ENCODE measurements at places on chromosomes 6 and 20.
A peak's percentile ranks its signal among the peaks of the same experiment; 100 is the strongest.

DNA sequence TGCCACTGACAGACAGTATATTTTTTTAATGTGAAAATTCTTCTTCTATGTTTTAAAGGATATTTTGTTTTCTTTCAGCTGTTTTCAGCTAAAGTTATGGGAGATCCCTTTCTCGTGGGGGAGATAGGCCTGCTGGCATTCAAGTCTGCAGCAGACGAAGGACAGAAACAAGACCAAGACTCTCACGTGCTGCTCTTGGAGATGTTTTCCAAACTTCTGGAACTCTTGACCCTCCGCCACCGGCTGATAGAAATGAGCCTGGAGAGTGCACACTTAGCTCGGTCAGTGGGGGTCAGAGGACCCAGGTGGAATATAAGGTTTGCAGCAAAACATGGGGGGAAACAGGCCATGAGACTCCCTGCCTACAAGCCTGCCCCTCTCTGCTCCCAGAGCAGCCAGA lies 120.5 kb downstream of the CD164 start:
- no peak for DNase-seq

DNA sequence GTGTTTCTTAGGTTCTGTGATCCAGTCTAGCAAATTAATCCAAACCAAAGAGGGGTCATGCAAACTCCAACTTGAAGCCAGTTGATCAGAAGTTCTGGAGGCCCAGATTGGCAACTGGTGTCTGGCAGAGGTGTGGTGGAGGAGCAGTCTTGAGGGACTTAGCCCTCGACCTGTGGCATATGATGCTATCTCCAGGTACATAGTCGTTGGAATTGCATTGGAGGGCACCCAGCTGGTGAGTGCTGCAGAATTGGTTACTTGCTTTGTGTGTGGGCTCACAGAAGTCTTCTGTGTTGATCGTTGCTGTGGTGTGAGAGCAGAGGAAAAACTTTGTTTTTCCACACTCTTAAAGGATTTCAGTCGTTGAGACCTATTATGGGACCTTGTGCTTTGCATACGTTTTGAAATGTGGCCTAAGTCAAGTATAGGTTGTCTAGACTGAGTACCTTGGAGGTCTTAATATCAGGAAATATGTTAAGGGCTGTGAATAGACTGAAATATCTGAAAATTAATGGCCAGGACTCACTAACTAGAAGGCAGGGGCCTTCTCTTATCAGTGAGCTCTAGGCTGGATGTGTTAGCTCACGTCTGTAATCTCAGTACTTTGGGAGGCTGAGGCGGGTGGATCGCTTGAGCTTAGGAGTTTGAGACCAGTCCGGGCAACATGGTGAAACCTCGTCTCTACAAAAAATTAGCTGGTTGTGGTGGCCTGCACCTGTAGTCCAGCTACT lies 7.8 kb downstream of the PANK2 start:
- no peak for DNase-seq

GRCh38 chr6:7812623-7813022 lies 86.7 kb downstream of the BMP6 start:
- no peak for DNase-seq

- no peak for DNase-seq
Observed at GRCh38 chr6:23633996-23634395, 492.0 kb upstream of the NRSN1 start.

DNA sequence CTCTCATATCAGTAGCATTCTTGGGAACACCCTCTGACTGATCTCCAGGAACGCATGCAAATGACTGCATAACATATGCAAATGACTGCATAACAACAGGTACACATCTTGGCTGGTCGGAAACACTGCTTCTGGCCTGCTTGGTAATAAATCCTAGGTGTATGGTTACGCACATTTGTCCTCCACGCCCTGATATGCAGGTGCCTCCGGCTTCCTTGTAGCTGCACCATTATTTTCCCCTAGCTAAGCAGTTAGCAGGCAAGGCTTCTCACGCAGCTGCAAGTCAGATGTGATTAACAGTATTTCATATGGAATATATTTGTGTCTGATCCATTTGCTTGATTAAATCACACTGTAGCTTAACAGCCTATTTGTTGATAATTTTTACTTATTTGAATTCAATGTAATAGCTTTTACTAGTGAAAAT lies 5.9 kb downstream of the RPS6KA2 start:
- no peak for DNase-seq

- DNase-seq, result no peak
Observed at GRCh38 chr6:25777856-25778649, 23.5 kb downstream of the SLC17A4 start.

- no peak for DNase-seq
Observed at GRCh38 chr6:20227350-20227749, 15.1 kb upstream of the MBOAT1 start.

GRCh38 chr6:135616655-135617054 lies 119.1 kb upstream of the AHI1 start:
- no peak for DNase-seq

DNA sequence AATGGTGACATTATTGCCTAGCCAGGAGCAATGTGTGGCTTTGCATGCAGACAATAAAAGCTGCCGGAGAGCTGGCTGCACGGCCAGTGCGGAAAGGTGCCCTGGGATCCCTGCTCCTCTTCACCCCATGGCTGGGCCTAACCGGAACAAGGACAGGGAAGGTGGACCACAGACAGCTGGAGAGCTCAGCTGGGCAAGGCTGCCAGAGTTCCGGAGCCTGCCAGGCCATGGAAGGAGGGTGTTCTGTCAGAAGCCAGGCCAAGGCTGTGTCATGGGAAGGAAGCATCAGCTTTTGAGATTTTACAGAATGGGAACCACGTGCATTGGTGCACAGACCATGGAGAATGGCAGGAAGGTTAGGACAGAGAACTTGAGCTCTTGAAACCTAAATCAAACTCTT lies 25.0 kb downstream of the MAP1LC3A start:
- no peak for DNase-seq

DNA sequence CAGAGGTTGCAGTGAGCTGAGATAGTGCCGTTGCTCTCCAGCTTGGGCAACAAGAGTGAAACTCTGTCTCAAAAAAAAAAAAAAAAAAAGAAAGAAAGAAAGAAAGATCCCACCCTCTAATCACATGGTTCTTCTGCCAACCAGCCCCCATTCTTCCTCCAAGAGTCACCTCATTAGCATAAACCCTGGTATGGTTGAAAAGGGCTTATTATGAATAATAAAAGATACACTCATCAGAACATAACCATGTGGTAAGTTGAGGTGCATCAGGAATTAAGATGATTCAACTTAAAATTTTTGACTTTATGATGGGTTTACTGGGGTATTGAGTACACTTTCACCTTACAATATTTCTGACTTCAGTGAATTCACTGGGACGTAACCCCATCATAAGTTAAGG lies 793 bp upstream of the TRIM40 start:
- no peak for DNase-seq

- DNase-seq, result peak; percentile 61
Observed at GRCh38 chr20:38863024-38863851, 57.7 kb downstream of the PPP1R16B start.

DNA sequence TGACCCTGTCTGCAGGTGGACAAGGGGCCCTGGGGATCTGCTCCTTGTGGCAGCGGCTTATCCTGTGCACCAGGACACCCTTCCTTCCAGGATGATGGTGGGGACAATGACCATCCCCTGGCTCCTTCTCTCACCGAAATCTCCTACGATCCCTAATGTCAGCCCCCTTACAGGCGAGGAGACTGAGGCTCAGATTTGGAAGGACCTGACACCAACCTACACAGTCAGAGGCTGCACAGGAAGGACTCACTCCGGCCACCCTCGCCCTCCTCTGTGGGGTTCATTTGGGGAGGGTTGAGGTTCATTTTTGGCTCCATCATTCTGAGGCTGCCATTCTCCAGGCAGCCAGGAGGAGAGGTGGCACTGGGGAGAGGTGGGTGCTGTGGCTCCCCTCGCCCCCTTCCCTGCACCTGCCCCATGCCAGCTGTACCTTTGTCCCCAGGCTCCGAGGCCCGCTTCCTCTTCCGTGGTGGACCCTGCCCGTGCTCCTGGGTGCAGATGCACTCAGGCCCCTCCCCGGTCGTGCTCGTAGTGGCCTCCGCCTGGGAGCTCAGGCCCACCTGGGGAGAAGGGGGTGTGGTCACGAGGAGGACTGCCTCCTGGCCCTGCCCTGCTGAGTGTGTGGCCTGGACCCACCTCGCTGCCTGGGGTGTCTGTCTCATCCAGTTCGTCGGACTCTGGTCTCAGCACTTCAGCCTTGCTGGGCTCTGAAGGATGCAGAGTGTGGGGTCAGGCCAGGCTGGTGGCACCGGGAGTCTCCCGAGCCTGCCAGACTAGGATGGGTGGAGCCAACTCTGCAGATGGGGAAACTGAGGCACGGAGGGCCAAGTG lies 5.3 kb upstream of the CABLES2 start:
- DNase-seq, result no peak

DNA sequence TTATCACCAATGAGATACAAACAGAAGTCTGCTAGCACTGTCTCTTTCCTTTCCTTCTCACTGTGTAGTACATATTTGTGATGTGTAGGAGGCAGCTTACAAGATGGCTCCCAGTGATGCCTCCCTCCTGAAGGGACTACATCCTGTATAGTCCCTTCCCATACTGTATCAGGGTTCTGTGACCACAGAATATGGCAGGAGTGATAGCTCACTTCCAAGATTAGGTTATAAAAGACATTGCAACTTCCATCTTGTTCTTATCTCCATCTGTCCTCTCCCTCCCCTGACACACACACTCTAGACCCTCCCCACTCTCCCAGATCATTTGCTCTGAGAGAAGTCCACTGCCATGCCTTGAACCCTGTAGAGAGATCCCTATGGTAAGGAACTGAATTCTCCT lies 38.0 kb downstream of the SESN1 start:
- DNase-seq, result no peak

DNA sequence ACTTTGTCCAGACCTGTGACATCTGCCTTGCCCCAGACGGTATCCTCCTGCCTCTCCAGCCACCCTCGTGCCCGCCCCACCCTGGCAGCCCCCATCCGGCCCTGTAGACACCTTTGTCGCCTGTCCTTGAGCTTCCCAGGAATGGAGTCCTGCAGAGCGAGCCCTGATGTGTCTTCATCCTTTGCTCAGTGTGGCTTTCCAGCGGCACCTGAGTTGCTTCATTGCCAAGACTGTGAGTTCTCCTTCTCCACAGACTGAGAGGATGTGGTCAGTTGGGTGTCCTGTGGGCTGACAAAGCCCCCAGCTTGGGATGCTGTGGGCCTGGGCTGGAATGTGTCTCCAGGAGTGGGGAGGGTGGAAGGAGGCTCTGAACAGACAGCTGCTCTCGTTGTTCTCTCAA lies 1.7 kb upstream of the CST4 start:
- no peak for DNase-seq

- DNase-seq, result peak; percentile 83
Observed at GRCh38 chr6:27871924-27872638, 40.1 kb downstream of the OR2B2 start.

GRCh38 chr6:114068771-114069170 lies 97.8 kb upstream of the HDAC2 start:
- no peak for DNase-seq

DNA sequence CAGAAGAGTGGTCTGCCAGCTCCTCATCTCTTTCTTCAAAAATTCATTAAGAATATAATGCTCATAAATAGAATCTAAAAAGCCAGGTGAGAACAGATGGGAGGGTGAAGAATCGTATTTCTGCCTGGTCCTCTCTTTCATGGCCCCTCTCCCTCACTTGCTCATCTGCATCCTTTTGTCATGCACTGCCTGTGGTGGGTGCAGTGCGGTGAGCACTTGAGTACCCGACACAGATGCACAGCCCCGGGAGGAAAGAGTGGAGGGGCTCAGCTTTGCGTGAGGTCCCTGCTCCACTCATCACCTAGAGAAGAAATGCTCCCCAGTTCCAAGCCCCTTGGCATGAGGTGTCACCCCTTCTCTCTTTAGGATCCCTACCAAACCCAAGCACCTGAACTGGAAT lies 58.1 kb upstream of the GLP1R start:
- no peak for DNase-seq

- peak; percentile 66 for DNase-seq
Observed at GRCh38 chr20:33791959-33792597, 19.1 kb upstream of the CHMP4B start.

DNA sequence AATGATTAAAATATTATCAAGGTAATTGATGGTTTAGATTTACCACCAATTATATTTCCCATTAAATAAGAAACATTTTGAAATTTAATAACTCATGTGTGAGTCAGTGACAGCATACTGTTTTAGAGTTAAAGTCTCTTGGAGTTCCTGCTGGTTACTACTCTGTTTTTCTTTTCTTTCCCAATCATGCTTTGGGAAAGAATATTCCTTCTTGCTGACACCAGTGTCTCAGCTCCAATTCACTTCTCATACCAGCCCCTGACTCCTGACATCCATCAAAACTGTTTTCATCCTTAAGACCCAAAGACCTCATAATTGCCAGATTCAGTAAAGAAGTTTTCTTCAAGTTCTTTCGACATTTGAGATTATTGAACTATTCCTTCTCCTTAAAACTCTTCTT lies 50.3 kb downstream of the AIG1 start:
- no peak for DNase-seq

DNA sequence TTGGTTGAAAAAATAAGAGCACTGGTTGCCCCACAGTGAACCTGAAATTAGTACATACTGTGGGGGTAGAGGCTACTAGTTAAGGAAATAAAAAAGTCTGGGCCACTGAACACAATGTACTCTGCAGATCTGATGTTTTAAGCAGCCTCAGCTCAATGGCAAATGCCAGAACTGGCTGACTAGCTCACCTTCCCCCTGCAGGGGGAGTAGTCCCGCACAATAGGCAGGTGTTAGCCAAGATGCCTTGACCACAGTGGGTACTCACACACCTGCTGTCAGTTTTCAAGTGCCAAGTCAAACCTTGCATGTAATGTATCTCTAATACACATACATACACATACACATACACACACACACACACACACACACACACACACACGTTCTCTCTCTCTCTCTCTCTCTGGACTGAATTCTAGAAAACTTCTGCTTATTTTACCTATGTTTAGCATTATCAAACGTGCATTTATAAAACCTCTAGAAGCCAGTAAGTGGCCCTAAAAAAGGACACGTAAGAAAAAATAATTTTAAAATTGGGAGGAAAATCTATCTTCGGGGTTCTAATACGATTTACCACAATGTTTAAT lies 36.1 kb downstream of the GMDS start:
- peak; percentile 54 for DNase-seq

DNA sequence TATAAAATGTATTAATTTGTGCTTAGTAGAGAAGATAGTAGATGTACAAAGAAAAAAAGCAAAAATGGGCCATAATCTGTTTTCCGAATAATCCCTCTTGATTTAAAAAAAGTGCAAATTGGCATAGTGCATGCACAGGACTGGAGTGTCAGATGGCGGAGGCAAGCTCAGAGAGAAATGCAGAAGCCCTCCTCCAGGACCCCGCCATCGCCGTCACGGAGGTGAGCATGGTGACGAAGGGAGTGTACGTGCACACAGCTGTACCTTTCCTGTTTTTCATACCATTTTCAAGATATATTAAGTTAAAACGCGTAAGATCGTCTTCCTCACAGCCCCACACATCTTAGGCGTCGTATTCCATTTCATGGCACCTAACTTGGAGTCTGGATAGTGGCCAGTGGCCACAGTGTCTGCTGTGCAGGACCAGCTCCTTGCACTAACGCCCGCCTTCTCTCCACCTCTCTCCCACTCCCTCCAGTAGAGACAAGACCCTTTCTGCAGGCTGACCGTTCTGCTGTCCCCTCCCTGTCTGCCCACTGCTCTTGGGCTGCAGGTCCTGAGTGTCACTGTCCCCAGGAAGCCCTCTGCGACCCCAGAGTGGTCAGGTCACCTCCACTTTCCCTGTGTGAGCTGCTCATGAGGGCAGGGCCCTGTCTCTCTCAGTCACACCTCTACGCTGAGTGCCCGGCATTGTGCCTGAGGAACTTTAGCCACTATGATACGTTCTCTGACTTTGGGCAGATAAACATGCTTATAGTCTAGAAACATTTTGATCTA lies 9.8 kb downstream of the DUSP22 start:
- no peak for DNase-seq

Data from activated CD4-positive, alpha-beta T cell treated with anti-CD3 and anti-CD28 coated beads for 48 hours (primary cell).